NT2/D1 (cell line): ENCODE measurements at places on chromosomes 7 and 10.

- no peak for DNase-seq
These were observed 10.6 kb upstream of the ZNF239 start for GRCh38 chr10:43585046-43585445.

GRCh38 chr7:116762971-116763370, 91.0 kb downstream of the MET start:
- DNase-seq, result no peak

DNA sequence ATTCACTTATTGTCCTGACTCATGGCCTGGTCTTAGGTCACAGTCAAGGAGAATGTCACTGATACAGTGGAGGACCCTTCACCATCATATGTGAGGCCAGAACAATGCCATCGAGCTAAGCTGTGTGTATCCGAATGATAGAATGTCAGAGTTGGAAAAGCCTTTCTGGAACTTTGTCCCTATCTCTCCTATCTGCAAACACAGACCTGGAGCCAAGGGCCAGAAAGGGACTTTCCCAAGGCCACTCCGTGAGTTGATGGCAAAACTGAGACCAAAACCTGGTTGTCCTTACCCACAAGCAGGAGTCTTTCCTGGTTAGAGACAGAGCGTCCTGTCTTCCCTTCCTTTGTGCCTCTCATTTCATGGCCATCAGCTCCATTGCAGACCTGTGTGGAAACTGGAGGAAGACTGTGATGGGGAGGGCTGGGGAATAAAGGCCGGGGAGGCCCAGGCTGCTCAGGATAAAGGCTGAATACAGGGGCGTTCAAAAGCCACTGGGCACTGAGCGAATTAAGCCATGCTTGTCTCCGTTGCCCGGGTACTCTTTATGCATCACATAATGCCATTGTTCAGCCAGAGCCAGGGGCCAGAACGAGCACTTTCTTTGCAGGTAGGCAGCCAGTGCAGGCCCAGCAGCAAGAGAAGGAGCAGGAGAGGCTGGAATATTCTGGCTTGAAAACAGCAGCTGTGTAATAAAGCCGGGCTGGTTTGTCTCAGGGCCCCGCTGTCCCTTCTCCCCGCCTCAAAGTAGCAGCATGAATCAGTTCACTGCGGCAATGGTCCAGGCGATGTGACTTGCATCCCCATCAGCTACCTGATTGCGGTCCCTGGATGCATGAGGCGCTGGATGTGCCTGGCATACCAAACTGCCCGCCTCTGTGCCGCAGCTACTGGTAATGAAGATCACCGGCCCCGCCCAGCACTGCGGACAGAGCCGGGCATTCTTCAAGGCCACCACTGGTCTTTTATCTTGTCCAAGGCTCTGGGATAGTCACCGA, 143.0 kb downstream of the RPS24 start:
- no peak for DNase-seq

DNA sequence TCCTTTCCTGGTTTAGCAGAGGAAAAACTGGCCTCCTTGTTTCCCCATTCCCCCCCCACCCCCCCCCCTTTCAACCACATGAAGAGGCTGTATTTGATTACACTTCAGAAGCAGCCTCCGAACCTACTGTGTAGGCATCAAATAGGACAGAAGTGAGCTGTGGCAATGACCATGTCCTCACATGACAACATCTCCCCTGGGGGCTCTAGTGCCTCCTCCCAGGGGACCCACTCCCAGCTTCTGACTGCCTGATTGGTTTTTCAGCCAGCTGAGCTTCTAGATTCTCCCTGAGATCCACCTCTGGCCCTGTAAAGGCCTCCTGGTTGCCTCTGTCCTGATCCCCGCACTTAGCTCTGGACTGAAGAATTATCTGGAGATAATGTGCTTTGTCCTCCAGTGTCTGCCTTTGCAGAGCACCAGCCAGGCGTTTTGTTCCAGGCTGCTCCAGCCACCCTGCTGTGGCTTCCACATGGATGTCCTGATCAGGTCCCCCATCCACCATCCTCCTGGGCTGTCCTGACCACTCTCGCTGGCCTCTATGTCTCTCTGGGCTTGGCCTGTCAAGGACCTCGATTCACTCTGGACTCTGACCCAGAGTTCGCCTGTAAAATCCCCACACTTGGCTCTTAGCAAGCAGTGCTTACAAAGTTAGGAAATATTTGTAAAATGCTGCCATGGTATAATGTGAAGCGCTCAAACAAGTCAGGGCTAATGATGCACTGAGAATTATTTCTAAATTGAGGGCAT, 42.4 kb upstream of the TOMM7 start:
- no peak for DNase-seq

- no peak for DNase-seq
These were observed 185.4 kb downstream of the KMT2E start for GRCh38 chr7:105199386-105199785.

GRCh38 chr7:57867884-57868701, 418.1 kb downstream of the ZNF716 start:
- DNase-seq, result peak; percentile 42

DNA sequence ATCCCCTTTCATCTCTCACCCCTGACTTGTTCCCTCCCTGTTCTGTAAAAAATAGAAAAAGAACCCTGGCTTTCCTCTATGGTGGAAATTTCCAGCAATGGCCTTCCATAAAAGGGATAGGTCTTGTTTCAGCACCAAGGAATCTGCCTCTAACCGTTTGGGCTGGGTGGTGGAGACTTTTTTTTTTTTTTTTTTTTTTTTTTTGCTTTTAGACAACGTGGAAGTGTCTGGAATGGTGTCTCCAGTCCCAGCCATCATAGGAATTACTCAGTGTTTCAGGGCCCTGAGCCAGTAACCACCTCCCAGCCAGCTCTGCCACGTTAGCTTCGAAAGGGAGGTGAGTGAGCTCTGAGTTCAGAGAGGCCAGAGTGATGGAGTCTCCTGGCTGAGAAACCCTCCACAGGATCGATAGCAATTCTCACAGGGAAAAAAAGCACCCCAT, 97.3 kb upstream of the COL1A2 start:
- no peak for DNase-seq

DNA sequence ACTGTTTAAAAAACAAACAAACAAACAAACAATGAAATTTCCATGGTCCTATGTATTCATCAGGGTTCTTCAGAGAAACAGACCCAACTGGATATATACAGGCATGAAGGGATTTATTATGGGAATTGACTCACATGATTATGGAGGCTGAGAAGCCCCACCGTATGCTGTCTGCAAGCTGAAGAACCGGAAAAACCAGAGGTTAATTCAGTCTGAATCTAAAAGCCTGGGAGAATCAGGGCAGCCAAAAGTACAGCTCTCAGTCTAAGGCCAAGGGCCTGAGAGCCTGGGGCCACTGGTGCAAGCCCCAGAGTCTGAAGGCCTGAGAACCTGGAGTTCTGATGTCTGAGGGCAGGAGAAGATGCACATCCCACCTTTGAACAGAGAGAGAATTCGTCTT, 163.5 kb downstream of the MDFIC start:
- DNase-seq, result no peak

GRCh38 chr10:105409370-105409769, 768.3 kb downstream of the SORCS3 start:
- DNase-seq, result no peak

DNA sequence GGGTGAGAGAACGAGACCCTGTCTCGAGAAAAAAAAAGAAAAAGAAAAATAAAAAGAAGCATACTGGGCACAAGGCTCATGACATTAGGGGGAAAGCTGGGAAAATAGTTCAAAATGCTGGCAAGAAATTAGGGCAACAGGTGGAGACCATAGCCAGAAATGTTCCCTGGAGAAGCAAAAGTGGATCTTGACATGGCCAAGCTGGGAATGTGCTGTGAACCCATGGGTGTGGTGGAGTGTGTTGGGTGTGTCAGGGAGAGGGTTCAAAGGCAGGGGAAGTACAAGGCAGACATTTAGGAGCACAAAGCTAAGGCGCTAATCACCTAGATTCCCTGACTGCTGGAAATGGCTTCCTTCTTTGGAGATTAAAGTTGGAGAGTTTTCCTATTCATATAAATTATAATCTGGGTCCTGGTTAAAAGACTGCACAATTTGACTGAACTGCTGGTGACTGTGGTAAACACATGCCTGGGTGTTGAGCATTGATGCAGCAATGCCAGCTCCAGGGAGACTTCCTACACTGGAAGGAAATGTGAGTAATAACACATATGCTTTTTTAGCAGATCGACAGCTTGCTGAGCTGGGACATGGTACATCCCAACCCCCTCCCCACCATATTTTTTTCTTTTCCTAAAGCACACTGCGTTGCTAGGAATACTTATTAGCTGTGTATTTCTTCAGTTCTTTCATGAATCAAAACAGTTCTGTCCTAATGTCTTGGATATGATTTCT, 70.1 kb upstream of the ARHGAP21 start:
- DNase-seq, result no peak

GRCh38 chr7:7077945-7078344, 104.4 kb upstream of the C1GALT1 start:
- DNase-seq, result no peak

DNA sequence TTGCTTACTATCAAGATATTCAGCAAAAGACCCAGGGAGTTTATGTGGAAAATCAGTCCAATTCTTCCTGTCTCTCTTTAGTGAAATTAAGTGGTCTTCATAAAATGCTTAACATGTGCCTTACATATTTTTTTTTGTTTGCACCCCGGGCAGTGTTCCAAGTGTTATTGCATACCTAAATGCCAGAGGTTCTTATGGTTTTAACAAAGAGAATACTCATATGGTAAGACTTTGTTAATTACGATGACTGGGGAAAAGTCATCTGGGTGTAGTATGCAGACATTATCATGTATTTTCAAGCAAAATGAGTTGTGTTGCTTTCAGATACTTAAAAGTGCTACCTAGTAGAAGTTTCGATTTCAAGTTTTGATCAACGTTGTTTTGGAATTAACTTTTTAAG, 82.6 kb downstream of the PRKG1 start:
- DNase-seq, result no peak

DNA sequence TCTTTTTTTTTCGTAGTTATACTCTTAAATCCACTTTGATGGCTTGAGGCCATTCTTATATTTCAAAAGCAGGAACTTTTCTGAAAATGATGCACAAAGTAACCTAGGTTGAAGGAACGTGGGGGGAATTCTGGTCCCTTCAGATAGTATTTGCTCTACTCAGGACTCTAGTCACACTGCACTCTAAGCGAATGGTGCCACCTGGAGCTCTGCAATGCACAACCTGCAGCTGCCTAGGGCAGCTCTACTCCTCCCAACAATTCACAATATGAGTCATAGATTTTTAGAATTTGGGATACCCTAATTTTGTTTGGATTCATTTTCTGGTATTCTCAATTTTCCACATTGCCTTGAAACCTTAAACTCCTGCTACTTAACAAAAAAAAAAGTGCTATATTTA, 17.3 kb downstream of the SYPL1 start:
- no peak for DNase-seq

DNA sequence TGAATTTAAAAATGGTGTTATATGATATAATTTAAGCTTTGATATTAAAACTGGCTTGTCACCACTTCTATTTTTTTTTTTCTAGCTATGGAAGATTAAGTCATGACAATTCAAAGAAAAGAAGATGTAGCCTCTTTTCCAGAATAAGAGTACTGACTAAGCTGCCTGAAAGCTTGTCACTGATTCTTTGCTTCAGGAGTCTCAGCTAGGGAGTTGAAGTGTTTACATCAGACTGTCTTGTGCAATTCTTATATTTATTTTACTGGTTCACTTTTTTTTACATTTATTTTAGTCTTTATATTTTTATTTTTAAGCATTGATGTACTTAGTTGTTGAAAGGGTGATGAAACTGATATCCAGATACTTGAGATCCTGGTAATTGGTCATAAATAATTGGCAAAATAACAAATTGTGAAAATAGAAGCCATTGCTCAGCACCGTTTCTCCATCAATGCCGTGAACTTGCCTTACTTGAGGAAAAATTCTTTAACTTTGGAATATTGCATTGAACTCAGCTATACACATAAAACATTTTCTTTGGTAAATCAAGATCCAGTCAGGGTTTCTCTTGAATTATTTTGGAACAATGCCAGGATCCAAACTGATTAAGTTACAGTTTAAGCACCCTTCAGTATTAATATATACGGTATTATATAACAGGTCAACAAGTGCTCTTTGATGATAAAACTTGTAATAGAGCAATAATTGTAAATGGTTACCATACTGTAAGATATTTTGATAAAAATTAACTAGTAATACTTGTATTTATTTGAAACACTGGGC, 156.4 kb downstream of the PHTF2 start:
- DNase-seq, result no peak

DNA sequence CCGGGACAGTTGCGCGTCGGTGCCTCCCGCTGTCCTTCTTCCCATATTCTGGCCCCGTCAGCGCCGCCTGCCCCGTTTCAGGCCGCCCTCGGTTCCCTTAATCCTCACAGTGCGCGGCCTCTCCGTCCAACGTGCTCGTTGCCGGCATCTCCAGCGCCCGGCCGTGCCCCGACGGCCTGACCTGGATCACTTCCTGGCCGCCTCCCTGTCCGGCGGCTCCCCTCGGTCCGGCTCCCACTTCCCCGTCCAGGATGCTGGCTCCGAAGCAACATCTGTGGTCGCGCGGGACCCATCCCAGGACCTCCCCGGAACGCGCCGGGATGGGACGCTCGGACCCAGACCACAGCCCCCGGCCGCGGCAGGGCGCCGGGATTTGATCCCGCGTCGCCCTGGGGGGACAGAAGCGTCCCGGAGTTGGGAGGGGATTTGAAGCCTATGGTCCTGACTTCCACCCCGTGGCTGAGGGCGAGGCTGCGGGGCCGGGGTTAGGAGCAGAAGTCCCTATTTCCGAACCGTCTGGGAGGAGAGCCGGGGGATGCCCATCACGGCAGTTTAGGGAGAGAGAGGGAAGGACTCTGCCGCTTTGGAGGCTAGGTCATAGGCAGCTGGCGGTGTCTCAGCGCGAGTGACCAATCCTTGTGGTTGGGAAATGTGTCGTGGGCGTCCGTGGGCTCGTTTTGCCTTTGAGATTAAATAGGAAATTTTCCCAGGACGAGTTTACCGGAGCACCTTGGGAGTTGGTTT, 53.8 kb downstream of the KCTD7 start:
- DNase-seq, result no peak

- DNase-seq, result no peak
These were observed 25.2 kb downstream of the DIP2C start for GRCh38 chr10:664301-664700.

DNA sequence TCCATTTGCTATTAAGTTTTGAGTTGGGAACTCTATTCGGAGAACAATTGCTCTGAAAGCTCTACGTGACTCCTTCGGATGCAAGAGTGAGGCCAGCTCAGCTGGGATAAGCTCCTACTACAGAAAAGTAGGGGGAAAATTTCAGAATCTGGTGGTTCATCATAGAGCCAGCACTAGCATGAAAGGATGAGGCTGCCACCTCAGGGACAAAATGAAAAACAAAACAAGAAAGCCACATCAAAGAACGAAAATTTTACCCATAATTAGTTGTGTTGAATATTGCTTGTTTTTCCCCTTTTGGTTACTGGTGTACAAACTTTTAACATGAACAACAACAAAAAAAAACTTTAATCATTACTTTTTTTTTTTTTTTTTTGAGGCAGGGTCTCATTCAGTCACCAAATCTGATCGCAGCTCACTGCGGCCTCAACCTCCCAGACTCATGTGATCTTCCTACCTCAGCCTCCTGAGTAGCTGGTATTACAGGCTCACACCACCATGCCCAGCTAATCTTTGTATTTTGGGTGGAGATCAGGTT, 39.7 kb upstream of the NFE2L3 start:
- DNase-seq, result no peak

- DNase-seq, result no peak
These were observed 185.7 kb upstream of the FZD8 start for GRCh38 chr10:35827783-35828182.

GRCh38 chr7:5450549-5451327, 27.1 kb upstream of the TNRC18 start:
- peak; percentile 47 for DNase-seq
